ENCODE measurements at places on chromosomes 7 and 10. TPM values are rescaled to one million over a fixed set of nuclear protein-coding genes. Genes with fewer than 3 reads are reported as not detected.

IMMP2L gene
- 15.3 TPM for polyA plus RNA-seq

GRCh38 chr7:107982918-107983389 lies 20.0 kb downstream of the LAMB1 start:
- DNase-seq: no peak

- no peak for DNase-seq
These were observed 10.3 kb upstream of the GARS1 start for GRCh38 chr7:30584415-30584814.

DNA sequence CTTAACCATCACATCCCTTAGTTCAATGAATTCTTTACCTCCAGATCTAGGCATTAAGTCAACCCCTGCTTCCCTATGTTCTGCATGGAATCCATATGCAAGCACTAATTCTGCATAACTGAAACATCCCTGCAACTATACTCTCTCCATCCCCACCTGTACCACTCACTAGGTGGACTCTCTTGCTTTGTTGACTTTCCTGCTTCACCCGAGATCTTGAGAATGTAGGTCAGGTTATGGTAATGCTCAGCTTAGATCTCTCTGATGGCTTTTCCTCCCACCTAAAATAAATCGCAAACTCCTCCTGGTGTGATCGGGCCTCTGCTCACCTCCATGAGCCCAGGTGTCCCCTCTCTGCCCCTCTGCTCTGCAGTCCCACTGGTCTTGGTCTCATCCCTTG lies 92.4 kb upstream of the ADAM12 start:
- DNase-seq: no peak

DNA sequence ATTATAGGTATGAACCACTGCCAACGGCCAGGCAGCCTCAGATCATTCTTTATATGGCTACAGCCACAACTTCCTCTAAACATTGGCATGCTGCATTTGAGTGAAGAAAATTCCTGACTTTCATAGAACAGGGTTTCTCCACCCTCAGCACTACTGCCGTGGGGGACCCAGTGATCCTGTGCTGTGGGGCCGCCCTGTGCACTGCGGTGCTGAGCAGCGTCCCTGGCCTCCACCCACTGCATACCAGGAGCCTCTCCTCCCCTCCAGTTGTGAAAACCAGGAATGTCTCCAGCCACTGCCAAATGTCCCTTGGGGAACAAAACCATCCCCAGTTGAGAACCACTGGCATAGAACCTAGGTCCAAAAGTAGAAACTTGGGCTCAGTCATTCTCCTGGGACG lies 15.8 kb downstream of the CNPY1 start:
- DNase-seq: no peak

DNA sequence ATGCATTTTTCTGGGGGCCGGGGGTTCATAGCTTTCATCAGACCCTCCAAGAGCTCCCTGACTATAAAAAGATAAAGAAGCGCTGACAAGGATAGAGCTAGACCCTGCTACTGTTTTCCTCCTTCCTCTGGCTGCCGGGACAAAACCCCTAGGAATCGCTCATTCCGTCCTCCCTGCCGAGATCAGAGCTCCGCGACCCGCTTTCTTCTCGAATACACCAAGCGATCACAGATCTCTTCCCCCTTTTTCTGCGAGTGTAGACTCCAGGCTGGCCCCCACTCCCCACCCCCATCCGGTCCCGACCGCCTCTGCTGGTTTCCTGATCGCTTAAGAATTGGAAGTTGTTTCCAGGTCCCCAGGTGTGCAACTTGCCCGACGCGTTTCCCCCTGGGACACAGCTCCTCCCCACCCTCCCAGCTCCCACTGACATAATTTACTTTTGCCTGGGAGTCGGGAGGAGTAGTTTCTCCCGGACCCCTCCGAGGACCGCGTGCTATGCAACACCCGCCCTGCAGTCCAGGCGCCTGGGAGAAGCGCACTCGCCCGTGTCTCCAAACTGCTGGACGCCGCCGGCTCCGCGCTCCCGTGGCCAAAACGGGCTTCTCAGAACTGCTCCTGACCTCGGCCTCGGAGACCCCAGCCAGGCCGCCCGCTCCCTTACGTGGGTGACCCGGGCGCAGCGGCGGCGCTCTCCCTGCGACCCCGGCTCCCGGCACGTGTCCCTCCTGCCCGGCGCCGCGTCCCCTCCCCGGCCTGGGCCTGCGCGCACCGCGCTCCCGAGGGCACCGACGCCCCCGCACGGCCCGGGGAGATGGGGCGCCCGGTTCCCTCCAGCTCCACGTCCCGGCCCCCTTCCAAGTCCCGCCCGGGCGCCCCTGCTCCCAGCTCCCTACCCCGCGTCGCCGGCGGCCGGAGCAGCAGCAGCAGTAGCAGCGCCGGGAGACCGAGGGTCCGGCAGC lies 552 bp downstream of the IL15RA start:
- DNase-seq: peak; percentile 75

GRCh38 chr10:48491392-48492139 lies 113.3 kb downstream of the ARHGAP22 start:
- DNase-seq: no peak

All from stomach (tissue), 19 donors.